HS-27A (cell line): ENCODE measurements at places on chromosomes 5 and 9.

- DNase-seq: no peak
Measured at GRCh38 chr5:72468606-72469005, 38.6 kb downstream of the ZNF366 start.

GRCh38 chr9:87831159-87831558, 51.5 kb upstream of the SPATA31E1 start:
- DNase-seq: no peak

DNA sequence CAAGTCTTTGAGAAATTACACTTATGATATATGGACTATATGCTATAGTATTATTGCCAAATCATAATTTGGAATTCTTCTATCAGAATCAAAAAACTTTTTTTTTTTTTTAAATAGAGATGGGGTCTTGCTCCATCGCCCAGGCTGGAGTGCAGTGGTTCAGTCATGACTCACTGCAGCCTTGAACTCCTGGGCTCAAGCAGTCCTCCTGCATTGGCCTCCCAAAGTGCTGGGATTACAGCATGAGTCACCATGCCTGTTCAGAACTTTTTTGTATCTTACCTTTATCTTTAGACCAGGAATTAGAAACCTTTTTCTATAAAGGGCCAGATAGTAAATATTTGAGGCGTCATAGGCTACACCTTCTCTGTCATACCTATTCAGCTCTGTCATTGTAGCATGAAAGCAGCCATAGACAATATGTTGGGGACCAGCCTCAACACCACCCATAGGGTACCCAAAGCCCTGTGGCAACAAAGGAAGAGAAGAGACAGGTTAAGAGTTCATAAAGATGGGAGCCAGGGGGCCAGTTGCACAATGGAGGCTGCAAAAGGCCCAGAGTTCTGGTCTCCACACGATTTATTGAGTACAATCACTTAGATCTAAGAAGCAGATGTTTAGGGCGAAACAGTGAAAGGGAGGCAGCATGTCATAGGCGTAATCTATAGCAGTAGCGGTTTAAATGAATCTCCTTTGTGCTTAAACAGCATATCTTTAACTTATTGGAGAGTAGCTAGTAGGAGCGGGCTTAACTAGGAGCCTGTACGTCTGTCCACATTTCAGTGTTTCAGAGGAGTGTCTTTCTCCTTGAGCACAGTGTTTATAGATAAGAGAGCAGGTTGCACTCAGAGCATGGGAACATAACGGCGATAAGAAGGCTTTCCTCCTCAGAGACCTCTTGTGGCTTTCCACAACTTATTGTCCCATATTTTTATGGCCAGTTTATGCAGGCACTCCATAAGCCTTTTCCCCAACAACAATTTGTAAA, 12.5 kb downstream of the ECM2 start:
- no peak for DNase-seq

- no peak for DNase-seq
Measured at GRCh38 chr9:4182831-4183230, 117.0 kb downstream of the GLIS3 start.

DNA sequence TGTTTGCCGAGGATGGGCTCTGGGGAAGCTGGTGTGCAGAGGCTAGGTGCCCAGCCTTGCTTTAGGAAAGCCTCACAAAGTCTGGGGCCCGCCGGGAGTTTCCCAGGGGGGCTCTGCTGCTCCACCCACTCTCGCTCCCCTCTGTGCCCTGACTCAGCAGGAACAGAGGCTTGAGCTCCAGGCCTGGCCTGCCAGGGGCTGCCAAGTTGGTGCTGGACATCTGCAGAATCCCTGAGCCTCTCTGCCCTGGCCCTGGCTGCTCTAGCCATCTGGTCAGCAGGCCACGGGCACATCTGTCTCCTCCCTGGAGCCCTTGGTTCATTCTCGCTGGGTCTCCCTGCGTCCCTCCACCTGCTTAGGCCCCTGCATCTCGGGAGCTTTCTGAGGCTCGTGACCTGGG, 647 bp upstream of the ADAMTSL2 start:
- no peak for DNase-seq

- no peak for DNase-seq
Measured at GRCh38 chr9:89006996-89007967, 16.0 kb downstream of the S1PR3 start.

DNA sequence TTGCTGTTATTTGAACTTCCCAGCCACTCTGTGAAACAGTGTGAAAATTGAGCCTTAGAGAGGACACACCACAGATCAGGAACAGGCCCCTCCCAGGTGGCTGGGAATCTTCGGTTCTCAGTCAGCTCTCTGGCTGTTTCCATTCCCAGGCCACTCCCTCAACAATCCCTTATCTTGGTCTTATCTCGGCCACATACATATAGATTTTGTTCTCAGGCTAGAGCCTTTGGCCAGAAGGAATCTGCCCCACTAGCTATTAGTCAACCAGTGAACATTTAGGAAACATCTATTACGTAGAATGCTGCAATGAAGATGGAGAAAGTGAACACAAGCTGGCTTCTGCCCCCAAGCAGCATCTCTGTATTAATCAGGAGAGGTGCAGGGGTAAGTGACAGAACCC, 21.0 kb upstream of the WWC1 start:
- DNase-seq: no peak

- DNase-seq: no peak
Measured at GRCh38 chr5:10633271-10634049, 69.6 kb downstream of the ANKRD33B start.

DNA sequence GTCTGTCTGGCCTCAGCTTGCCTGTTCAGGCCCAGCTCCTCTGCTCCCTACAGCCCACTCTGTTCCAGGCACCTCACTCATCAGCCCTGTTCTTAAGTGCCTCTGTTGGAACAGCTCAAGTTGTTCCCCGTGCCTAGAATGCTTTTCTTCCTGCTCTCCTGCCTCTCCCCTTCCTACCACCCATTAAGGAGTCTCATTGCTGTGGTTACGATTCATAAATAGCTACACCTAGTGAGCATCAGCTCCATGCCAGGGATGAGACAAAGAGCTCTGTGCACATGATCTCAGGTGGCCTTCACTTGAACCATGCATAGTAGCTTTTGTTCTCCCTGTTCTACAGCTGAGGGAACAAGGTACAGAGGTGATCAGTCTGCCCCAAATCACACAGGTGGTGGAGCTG, 54.3 kb downstream of the PSD2 start:
- no peak for DNase-seq

DNA sequence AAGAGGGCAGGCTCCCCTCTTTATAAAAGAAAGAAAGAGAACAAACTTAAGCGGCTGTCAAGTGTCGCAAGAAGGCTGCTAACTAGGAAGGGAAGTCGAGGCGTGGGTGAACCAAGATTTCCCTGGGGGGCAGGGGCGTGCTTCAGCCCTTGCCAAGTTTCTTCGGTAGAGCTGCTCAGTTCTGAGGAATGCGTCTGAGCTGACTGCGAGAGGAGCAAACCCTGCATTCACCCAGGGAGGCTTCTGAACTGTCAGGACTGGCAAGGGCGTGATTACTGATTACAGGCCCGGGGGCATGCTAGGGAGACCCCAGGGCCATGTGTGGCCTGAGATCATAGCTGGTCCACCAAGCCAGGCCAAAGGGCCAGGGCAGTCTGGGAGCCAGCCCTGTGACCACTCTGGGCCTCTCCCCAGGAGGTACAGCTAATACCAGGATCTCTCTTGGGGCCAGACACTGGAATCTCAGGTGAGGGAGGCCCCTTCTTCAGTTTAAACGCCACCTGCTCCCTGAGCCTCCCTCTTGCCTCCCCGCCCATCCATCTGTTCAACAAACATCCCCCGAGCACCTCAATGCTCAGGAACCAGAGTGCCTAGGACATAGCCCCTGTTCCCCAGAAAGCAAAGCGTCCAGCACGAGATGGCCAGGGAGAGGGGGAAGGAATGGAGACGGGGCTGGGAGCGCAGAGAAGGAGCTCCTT, 30.9 kb downstream of the SARDH start:
- DNase-seq: no peak

DNA sequence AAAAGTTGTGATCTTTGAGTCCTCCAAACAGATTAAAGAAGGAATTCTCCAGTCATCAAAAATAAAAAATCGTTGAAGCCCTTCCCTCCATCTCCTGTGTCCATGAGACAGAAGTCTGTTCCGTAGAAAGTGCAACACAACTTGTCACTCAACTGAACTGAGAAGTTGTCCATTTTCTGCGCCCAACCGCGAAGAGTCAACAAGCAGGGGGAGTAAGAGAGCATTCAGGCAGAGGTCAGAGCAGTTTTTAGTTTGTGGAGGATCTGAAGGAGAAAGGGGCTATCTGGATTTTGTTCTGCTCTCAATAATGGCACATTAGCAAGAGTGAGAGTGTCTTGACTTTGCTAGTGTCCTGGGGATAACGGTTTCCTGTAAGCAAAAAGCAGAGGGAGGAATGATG, 303.9 kb downstream of the ICE1 start:
- DNase-seq: no peak

- DNase-seq: no peak
Measured at GRCh38 chr9:23747088-23748075, 78.7 kb downstream of the ELAVL2 start.
